ENCODE measurements at places on chromosomes 4 and X.

DNA sequence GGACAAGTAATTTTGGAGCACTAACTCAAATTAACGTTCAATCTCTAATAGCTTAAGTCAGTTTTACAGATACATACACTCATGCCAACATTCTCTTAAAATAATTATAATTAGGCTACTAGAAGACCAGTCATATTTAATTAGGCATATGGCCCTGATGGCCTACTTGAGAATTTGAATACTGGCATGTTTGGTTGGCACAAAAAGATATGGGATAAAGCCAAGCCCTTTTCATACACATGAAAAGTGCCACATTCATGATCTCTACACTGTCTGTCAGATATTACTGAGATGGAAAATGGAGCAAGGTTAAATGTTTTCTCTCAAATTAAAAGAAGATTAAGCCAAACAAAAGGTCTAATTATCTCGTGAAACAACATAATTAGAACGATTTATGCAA lies 1091.0 kb downstream of the C4orf33 start:
- DNase-seq: no peak

GRCh38 chr4:41000356-41000755 lies 214.0 kb downstream of the APBB2 start:
- DNase-seq: no peak

DNA sequence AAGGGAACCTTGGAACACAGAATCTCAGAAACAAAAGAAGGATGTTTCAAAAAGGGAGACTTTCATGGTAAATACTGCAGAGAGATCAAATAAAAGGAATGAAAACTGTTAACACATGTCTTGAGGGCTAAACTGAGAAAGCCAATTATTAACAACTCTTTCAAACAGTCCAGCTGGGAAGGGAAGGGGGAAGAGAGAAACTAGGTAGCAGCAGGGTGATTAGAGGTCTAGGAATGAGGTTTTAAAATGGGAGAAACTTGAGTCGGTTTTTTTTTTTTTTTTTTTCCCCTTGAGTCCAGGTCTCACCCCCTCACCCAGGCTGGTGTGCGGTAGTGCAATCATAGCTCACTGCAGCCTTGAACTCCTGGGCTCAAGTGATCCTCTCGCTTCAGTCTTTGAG lies 4.3 kb downstream of the BCLAF3 start:
- no peak for DNase-seq

DNA sequence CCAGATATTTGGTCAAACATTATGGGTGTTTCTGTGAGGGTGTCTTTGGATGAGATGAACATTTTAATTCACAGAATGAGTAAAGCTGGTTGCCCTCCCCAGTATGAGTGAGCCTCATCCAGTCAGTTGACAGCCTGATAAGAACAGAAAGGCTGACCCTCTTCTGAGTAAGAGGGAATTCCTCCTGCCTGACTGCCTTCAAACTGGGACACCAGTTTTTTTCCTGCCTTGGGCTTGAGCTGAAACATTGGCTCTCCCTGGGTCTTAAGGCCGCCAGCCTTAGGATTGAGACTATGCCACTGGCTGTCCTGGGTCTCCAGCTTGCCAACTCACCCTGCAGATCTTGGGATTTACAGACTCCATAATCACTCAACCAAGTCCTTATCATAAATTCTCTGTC lies 14.5 kb upstream of the MAML3 start:
- DNase-seq: no peak
